ENCODE measurements at places on chromosomes 4 and X.

DNA sequence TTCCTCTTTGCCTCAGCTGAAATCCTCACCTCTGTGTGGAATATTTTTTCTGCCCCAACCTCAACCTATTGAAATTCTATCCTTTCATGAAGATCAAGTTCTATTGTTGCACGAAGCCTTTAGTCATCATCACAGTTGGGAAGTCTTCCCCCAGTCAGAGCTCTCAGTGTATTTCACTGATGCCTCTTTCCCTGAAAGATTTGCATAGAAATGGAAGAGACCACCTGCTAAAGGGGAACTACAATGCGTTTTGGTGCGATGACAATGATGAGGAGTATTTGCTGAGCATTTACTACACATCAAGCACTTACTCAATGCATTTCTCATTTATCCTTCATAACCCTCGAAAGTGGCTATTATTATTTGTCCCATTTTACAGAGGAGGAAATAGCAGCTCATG lies 151.2 kb upstream of the KLF3 start:
- DNase-seq = no peak

DNA sequence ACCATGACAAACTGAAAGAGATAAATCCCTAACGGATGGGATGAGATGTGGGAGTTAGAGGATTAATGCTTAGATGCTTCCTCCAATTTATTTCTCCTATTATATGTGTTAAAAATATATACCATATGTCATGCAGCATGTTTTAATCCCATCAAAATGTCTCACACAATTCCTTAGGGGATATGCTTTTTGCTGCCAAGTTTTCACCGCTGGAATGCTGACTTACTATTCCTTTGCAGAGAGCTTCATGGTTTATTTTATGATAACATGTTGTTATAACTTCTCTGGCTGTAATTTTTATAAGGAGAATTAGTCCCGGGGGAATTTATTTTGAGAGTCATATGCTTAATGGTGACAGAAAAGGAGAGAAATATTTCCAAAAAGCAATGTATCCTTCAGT lies 670.3 kb downstream of the IL1RAPL1 start:
- no peak for DNase-seq

- no peak for DNase-seq
Observed at GRCh38 chrX:17021851-17022604, 75.6 kb downstream of the REPS2 start.

DNA sequence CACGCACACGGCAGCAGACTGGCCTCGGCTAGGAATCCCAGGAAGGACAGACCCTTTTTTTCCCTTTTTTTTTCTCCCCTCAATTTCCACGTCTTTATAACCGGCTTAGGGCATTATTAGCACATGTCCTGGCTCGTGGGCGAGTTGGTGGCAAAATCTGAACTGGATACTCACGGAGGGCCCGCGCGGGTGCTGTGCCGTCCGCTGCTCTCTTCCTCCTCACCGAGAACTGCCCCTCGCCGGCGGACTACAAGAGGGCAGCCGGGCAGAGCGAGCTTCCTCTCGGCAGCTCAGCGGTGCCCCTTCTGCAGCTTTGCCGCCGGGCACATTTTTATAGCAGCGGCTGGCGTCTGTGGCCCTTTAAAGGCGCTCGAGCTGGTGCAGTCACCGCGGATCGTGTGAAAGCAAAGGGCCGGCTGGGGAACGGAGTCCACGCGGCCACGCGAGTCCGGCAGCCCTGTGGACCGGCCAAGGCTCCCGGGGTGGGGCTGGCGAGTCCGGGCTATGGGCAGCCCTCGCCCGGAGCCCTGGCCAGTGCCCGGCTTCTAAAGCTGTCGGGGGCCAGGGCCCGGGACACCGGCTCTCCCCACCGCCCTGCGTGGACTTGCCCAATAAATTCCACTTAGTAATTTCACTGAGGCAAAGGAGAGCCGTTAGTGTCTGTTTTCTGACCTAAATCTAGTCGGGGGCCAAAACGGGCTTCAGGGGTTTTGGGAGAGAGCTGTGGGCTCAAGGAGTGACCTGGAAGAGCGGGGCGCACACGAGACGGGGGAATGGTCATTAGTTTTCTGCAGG lies 1.3 kb upstream of the CITED1 start:
- DNase-seq = peak; percentile 67

GRCh38 chr4:42656679-42656943 lies 294 bp downstream of the ATP8A1 start:
- DNase-seq = no peak

DNA sequence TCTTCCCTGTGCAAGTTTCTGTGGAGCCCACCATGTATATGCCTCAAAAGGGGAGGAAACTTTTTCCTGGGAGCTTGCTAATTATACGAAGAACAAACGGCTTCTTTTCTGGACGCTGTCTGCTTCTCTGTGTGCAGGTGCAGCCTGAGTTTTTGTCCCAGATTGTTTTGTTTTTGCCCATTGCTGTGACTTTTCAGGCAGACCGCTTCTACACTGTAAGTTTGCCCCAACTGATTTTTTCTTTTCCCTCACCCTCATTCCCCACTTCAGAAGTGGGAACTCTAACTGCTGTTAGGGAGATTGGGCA lies 51.9 kb downstream of the HMGB2 start:
- no peak for DNase-seq
